Amniotic epithelial cell (primary cell): ENCODE measurements at places on chromosomes 13 and 19.

DNA sequence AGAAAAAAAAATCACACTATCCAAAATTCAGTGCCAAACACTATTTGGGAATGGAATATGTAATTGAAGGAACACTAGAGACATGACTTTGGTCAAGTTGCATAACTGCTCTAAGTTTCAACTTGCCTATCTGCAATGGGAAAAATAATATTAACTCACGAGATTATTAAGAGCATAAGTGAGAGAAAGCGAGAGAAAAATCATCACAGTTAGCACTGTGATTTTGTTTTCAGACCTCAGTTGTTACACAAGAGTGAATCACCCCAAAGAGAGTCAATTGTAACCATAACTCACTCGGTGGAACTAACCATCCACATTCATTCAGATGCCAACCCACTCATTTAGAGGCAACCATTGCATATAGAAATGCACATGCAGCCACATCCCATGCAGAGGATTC lies 147.1 kb downstream of the NHLRC3 start:
- no peak for DNase-seq

- DNase-seq: no peak
Observed at GRCh38 chr13:27928353-27928804, 8.6 kb downstream of the PDX1 start.

GRCh38 chr19:41521931-41522555 lies 53.9 kb upstream of the CEACAM21 start:
- DNase-seq: no peak

GRCh38 chr19:45526143-45526542 lies 18.9 kb downstream of the VASP start:
- DNase-seq: peak; percentile 75

DNA sequence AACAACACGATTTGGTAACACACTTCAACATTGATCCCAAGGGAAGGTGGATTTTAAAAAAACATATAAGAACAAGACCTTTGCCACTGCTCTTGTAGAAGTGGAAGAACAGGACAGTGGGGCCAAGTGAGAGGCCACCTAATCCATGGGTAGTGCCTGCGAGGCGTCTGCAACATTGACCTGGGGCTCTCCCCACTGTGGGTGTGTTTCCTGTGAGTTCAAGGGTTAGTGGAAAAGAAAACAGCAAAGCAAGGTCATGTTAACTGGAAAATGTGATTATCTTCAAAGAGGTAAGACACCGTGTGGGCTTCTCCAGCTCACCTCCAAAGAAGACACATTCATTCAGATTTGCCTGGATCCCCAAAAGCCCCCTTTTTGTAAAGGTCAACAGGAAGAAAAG lies 327.0 kb downstream of the UQCRFS1 start:
- no peak for DNase-seq
